ENCODE measurements at places on chromosomes 3 and 15. TPM values are rescaled to one million over a fixed set of nuclear protein-coding genes. Genes with fewer than 3 reads are reported as not detected.

GRCh38 chr3:31116651-31117050 is 222.2 kb upstream of the GADL1 start:
- DNase-seq: no peak

DNA sequence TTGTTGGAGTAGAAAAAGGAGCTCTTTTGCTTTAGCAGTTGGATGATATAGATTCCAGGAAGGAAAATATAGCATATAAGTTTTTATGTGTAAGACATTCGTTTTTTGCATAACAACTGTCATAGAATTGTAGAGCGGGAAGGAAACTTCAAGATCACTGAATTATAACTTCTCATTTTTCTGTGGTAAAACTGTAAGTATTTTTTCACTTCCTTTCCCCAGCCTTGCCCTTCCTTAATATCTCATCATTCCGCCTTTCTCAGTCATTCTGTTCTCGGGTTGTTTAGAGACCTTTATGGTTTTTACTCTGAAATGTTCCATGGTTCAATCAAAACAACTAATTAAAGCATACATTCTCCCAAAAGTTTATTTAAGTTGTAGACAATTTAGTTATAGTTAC is 1.1 kb downstream of the EAF2 start:
- no peak for DNase-seq

- no peak for DNase-seq
Measured at GRCh38 chr3:165624761-165625160, 212.5 kb downstream of the BCHE start.

- DNase-seq: no peak
Measured at GRCh38 chr3:123071581-123071980, 4.8 kb downstream of the PDIA5 start.

DNA sequence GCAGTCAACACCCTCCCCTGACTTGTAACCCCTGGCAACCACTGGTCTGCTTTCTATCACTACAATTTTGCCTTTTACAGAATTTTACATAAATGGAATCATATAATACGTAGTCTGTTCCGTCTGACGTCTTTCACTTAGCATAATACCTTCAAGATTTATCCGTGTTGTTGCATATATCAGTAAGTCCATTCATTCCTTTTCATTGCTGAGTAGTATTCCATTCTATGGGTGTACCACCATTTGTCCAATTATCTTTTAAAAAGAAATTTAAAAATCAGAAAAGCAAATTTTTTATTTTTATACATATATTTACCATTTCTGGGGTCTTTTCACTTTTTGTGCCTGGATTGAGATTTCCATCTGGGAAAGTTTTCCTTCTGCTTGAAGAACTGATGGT is 35.5 kb downstream of the NOX5 start:
- no peak for DNase-seq

GRCh38 chr3:13278783-13279531 is 141.2 kb downstream of the NUP210 start:
- no peak for DNase-seq

GRCh38 chr15:23570486-23570885 is 5.0 kb downstream of the MKRN3 start:
- DNase-seq: no peak

IQCH gene
- polyA plus RNA-seq: 2.5 TPM

LEKR1 gene
- polyA plus RNA-seq: 1.4 TPM

INSYN1 gene
- polyA plus RNA-seq: 22.4 TPM

CCK gene
- not detected for polyA plus RNA-seq

HYAL3 gene
- polyA plus RNA-seq: 5.8 TPM

Measured in right lung (tissue), 10 donors.